ENCODE measurements at places on chromosomes 16 and 17.

- DNase-seq: no peak
Measured at GRCh38 chr16:17803625-17804410, 333.1 kb upstream of the XYLT1 start.

DNA sequence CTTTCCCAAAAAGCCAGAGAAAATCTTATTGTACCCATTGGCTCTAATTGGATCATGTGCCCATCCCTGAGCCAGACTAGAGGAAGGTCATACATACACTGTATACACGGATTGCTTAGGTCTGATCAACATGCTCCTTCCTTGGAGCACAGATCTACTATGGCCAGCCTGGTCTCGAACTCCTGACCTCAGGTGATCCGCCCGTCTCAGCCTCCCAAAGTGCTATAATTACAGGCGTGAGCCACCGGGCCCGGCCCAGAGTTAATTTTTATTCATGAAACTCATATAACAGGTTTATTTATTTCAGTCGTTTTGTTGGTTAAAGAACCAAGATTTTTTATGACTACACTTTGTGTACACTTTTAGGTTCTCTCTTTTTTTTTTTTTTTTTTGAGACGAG, 1.2 kb upstream of the TAOK1 start:
- DNase-seq: no peak

GRCh38 chr16:89363621-89364393, 126.6 kb downstream of the ANKRD11 start:
- DNase-seq: peak; percentile 65

- no peak for DNase-seq
Measured at GRCh38 chr16:51181503-51181811, 30.4 kb upstream of the SALL1 start.

DNA sequence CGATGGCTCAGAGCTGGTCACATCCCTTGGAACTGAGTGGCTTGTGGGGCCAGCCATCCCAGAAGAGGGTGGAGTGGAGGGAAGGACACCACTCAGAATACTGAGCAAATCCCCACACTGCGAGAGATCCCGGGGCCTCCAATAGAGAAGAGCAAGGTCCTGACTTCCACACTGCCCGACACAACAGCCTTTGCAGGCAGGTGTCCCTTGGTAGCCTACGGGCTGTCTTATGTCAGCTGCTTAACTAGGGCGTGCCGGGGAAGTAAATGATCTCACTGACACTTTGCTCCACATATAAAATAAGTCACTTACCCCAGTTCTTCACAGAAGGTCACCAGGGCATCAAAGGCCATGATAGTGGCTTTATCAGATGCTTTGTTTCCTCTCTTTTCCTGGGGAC, 16.1 kb downstream of the RECQL5 start:
- no peak for DNase-seq

DNA sequence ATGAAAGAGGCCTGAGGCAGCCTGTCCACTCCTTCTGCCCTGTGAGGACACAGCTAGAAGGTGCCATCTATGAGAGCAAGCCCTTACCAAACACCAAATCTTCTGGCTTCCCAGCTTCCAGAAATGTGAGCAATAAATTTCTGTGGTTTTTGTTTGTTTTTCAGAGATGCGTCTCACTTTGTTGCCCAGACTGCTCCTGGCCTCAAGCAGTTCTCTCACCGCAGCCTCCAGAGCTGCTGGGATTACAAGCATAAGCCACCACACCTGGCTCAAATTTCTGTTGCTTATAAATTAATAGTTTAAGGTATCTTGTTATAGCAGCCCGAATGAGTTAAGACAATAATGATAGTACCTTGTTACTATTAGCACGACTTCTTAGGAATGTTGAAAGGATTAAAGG, 12.5 kb upstream of the SLC16A11 start:
- DNase-seq: no peak

- DNase-seq: no peak
Measured at GRCh38 chr16:65959983-65960382, 406.5 kb upstream of the CDH5 start.

GRCh38 chr16:17768257-17768656, 297.5 kb upstream of the XYLT1 start:
- DNase-seq: no peak

GRCh38 chr16:351804-352520, 561 bp downstream of the AXIN1 start:
- no peak for DNase-seq

DNA sequence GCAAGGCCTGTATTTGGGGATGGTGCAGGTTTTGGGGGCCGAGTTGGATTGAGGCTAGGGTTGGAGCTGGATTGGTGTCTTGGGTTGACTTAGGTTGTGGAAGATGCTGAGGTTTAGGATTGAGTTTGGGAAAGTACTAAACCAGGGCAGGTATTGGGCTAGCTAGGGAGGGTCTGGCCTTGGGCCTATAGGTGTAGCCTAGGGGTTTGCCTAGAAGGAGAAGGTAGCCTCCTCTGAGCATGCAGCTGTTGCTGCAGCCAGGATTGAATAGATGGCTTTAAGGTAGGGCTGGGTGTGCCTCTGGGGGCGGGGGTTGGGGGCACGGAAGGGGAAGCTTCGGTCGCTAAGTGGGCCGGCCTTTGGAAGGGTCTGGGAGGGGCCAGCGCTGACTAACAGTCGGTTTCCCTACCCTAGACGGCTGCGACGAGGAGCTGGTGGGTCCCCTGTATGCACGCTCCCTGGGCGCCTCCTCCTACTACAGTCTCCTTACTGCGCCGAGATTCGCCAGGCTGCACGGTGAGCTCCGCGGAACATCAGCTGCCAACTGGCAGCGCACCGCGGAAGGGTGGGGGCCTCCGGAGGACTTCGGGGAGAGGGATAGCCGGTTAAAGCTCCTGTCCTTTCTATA, 1.2 kb downstream of the CNTNAP1 start:
- no peak for DNase-seq

- no peak for DNase-seq
Measured at GRCh38 chr17:51045621-51046020, 75.0 kb downstream of the SPAG9 start.

GRCh38 chr16:47705266-47705665, 244.1 kb downstream of the PHKB start:
- DNase-seq: no peak

DNA sequence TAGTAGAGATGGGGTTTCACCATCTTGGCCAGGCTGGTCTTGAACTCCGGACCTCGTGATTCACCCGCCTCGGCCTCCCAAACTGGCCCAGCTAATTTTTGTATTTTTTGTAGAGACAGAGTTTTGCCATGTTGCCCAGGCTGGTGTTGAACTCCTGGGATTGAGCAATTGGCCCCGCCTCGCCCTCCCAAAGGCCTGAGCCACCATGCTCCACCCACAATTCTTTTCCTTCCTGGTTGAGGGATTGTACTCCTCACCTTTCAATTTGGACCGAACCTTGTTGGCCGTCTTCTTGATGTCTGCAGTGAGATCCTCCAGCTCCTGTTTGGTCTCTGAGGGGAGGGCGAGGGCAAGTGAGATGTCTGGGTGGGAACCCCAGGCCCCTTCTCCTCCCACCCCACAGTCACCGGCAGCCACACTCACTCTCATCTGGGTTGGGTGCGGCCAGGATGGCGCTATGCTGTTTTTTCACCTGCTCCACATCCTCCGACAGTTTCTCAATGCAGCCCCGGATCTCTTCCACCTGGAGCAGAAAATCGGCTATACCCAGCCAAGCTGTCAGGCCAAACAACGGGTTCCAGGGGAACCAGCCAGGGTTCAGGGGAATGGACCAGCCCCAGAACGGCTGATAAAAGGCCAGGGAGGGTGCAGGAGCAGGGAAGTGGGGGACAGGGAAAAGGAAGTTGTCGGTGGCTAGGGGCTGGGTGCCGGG, 9.6 kb downstream of the STX1B start:
- no peak for DNase-seq

DNA sequence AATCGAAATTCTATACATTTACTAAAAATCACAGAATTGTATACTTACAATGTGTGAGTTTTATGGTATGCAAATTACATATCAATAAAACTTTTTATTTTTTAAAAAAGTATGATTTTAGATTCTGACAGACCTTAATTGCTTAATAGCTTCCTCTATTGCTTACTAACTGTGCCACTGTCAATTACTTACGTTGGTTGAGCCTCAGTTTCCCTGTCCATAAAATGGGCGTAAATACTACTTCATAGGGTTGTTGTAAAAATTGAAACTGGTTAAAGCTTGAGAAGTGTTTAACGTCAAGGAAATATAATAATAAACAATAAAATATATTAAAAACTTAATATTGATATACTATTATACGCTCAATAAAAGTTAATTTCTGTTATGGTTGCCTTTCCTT, 203.4 kb downstream of the SHISA9 start:
- DNase-seq: no peak

DNA sequence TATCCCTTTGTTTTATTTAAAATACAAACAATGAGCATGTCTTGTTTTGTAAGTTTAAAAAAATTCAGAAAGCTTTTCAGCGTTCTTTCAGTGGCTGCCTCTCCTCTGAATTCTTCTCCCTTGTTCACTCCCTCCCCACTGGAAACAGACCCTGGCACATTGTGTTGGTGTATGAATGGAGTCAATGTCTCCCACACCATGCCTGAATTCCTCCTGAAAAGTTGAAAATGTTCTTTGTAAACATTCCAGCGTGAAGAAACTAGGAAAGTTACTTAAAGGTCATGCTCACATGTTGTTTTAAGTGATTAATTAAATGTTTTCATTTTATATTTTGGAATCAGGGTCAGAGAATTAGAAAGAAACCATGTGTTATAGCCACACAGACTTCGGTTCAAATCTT, 136.9 kb upstream of the DYNLRB2 start:
- DNase-seq: no peak

GRCh38 chr17:62995377-62995885, 29.4 kb downstream of the TANC2 start:
- DNase-seq: no peak

- no peak for DNase-seq
Measured at GRCh38 chr17:17805575-17805974, 31.2 kb downstream of the SREBF1 start.

GRCh38 chr17:81128774-81129173, 36.5 kb upstream of the PVALEF start:
- DNase-seq: no peak

DNA sequence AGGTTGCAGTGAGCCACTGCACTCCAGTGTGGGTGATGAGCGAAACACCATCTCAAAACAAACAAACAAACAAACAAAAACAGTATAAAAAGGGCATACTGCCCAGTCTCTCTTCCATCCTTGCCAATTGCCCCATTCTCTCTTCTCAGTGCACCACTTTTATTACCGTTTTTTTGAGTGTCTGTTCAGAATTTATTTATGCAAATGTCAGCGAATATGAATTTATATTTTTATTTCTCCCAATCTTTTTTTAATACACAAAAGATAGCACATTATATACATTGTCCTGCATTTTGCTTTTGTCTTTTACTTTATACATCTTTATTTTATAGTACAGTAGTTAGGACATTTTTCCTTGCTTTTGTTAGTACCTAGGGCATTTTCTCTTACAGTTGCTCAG, 19.6 kb downstream of the RNF135 start:
- no peak for DNase-seq

DNA sequence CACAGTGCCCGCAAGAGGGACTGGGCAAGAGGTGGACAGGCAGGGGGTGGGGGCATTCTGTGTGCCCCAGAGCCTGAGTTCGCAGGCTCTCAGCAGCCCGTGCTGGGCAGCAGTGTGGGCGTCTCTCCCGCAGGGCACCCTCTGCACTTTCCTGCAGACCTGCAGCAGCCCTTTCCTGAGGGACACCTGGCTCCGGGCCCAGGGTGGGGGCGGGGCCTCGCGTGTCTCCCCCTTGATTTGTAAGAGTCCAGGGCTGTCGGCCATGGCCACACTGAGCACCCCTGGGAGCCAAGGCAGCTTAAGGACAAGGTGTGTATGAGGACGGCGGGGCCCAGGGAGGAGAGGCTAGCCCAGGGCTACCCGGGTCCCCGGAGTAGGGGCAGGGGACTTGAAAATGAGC, 33.4 kb upstream of the SLC38A10 start:
- no peak for DNase-seq

DNA sequence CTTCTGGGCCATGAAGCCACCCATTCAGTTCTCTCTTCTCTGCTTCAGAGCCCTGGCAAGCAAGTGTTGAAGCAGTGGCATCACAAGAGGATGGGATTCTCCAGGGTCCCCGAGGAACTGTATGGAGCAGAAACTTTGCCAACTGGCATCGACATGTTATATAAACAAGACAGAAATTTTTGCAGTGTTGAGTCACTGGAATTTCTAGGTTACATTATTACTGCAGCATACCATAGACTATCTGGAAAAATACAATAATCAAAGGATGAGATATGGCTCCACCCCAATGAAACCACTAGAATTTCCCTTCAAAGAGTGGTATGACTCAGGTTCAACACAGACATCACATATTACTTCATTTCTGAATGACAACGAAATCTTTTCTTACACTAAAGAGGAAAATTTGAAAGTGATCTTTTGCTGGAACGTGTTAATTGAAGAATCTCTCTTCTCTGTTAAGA, 343.0 kb upstream of the DYNLRB2 start:
- no peak for DNase-seq

- peak; percentile 29 for DNase-seq
Measured at GRCh38 chr17:27544350-27545131, 86.4 kb upstream of the LGALS9 start.

DNA sequence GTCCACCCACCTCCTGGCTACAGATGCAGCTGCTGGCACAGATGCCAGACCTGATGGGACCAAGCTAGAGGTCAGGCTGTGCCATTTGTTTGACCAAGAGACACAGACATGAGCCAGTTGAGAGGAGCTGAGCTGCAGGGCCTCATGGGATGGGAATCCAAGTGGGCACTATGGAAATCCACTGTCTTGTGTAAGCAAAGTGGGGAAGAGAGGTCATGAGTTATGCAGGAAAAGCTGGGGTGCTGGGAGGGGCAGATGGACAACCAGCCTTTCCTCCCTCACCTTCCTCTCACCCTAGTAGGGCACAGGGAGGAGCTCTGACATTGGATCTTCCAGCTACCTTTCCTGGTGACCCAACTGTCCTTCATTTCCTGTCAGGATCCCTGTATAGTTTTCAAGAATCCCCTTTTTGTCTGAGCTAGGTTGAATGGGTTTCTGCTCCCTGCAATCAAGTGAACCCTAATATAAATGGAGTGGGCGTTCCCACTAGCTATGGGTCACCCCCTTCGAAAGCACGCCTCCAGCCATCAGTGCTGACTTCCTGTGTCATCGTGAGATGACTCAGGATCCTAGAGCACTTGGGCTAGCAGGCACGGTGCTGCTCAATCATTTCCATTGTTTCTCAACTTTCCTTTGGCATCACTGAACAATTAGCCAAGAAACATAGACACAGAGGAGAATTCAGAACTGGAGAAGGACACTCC, 13.6 kb downstream of the ATPAF2 start:
- DNase-seq: peak; percentile 36

DNA sequence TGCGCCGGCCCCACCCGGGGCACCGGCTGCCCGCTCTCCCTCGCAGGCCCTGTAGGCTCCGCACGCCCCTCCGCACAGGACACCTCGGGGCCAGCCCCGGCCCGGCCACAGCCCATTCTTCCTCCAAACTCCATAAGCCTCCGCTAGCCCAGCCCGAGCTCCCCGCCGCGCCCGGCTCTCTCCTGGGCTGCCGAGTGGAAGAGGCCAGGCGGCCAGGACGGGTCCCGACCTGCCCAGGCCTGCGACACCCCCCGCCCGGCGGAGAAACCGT, 397 bp downstream of the NCOR1 start:
- DNase-seq: no peak

Data from CD4-positive, alpha-beta T cell treated with Interleukin-4 for 4 hours (primary cell).